ENCODE measurements at places on chromosomes 11 and 22.

DNA sequence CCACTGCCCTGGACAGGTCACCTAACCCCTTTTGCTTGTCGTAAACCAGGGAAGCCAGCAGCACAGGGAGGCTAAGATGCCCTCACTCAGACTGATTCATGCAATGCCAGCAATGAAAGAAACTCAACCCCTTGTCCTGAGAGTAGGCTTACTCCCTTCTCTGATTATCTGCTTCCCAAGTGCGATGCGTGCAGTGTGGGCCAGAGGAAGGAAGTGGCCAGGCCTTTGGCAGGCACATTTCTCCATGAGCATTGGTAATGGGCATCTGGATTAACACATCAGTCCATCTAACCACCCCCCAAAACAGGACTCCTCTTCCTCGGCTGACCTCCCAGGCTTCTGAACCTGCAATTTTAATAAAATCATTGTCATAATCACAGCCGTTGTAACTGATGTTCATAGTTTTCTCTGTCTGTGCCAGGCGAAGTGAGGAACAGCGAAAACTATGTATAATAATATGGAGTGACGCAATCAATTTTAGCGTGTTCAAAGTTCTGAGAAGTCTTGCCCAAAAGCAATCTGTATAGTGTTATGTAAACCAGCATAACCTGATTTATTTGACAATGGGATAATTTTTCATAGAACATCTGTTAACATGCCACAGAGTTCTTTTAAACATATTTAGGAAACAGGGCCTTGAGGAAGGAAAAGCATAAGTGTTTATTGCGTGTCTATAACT is 33.9 kb downstream of the TST start:
- DNase-seq = peak; percentile 43

DNA sequence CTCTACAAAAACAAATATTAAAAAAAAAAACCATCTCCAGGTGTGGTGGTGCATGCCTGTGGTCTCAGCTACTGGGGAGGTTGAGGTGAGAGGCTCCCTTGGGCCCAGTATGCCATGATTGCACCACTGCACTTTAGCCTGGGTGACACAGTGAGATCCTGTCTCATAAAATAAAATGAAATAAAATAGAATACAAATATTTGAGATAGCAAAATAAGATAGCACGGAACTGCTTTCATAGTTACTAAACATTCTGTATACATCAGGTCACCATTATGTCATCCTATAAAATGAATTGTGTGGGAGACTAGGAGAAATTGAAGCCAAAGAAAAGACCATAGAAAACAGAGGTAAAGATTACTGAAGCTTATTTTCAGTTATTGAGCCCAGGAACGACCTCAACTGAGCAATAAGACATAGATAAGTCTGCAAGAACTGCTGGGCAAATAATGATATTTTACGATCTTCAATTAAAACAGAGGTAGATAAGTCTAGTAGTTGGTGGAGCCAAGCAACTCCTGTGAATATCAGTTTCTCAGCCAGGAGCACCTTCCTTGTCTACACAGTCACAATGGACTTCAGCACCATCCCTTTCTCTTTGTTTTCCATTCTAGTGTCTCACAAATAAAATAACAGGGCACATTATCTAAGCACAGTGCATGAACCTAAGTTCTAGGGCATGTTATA is 9.9 kb downstream of the OR5M11 start:
- DNase-seq = no peak

- no peak for DNase-seq
Measured at GRCh38 chr11:121563003-121563402, 110.2 kb upstream of the SORL1-AS1 start.

DNA sequence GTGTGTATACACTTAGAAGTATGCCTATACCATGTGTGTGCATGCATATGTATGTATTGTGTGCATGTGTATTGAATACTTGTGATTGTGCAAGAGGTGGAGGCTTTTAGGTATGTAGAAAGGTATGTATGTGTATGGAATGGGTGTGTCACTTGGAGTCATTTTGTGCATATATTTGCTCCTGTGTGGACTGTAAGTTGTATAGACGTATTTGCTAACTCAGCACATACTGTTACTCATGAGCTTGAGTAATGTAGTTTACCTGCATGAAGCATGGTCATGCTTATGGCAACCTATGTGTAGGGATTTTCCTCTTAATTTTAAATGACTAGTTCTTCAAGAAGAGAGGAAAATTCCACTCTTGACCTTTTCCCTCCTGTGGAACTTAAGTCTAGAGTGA is 507.6 kb upstream of the LARGE1 start:
- no peak for DNase-seq

DNA sequence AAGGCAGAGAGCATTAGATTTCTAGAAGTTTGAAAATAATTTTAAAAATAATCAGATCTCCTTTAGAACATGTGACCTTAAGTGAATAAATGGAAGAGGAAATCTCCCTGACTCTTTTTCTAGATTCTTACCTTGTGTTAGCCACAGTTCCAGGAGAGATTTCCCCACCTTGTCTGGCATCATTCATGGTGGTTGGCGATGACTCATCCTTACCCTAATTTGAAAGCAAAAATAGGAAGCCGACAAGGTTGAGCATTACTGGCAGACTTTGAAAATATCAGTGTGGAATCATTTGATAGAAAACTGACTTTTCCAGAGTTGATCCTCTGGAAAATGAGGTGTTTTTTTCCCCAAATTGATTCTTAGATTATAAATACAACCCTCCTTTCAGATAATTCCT is 48.1 kb downstream of the CNTN5 start:
- DNase-seq = no peak

GRCh38 chr22:44727709-44728108 is 24.7 kb upstream of the ARHGAP8 start:
- DNase-seq = no peak

DNA sequence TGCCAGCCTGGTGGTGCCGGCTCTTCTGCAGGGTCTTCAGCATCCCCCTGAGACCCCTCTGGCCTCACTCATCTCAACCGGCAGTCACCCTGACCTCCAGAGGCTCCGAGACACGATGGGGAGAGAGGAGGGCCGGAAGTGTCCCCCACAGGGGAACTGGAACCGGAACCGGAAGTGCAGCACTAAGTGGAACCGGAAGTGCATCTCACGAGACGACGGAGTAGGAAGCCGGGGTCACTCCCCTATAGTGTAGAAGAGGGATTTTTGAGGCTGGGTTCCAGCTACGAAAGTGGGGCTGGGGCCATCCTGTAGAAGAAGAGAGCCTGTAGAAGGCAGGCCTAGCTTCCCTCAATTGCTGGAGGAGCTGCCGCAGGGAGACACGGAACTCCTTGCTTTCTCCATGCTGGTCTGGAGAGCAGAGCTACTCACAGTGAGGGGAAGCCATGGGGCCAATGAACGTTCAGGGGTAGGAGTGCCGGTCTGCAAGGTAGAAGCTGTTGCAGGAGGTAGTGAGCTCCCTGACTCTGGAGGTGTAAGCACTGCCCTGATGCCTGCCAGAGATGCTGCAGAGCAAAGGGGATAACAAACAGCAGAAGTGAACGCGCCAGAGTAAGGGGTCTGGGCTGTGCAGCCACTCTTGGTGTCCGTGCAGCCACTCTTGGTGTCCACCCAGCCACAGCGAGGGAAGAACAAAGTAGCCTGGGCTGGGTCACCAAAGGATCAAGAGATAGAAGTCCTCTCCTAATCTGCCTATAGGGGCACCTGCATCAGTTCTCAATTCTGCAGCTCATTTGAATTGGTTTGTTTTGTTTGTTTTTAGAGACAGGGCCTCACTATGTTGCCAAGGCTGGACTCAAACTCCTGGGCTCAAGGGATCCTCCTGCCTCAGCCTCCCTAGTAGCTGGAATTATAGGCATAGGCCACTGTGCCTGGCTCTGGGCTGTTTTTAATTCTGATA is 21.9 kb downstream of the SCUBE1 start:
- no peak for DNase-seq

DNA sequence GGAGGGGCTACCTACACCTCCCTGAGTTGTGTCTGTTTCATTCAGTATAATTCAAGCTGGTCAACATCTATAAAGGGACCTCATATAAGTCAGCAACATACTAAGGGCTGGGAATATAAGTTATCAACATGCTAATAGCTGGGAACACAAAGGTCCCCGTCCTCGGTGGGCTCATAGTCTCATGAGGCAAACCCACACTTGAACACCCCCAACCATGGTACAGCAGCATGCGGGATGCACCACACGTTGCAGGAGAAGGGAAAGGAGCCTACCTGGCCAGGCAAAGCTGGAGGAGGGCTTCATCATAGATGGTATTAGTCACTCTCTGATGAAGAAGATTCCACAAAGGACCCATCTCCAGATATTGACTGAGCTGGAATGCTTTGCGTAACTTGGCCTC is 561.8 kb upstream of the B3GAT1 start:
- DNase-seq = no peak

All from activated CD8-positive, alpha-beta memory T cell treated with anti-CD3 and anti-CD28 coated beads for 24 hours (primary cell).